ENCODE measurements at places on chromosomes 12 and 14.

DNA sequence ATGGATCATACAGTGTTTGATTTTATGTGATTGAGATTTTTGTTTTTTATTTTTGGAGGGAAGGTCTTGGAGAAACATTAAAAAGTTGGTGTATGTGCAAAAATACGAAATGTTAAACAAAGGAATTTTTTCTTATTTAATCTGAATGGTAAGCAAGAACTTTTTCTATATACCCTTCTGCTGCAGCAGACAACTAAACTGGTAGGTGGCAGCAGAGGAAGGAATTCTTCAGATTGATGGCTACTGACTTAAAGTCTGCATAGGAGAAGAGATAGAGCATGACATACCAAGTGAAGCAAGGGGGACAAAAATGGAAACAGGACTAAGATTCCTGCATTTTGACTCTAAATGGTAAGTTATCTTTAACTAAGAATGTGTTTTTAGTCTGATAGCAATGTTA lies 42.0 kb upstream of the A2ML1 start:
- DNase-seq, result peak; percentile 22

DNA sequence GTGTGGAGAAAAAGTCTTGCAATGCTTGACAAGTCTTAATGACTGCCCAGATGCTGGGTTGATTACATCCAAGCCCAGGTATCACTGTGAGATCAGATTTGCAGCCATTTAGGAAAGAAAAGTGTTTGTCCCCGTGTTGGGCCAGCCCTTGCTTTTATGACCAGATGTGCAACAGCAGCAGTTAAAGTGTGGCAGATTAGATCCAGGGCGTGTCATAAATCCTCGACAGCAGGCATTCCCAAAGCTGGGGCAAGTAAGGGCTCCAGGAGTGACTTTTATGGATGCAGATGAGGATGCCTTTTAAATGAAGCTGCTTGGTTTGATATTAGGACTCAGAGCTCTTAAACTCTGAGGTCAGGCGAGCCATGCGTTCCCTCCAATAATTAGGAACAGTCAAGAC lies 1.7 kb downstream of the SMOC1 start:
- no peak for DNase-seq

DNA sequence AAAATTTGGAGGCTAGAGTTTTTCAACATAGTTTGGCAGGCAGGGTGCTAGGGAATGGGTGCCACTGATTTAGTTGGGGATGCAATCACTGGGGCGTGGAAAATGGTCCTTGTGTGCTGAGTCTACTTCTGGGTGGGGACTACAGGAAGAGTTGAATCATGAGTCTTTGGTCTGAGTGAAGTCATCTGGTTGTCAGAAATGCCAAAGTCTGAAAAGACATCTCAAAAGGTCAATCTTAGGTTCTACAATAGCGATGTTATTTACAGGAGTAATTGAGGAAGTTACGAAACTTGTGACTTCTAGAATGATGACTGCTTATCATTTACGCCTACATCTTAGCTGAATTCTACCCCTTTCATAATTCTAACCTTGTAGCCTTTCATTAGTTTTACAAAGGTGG lies 209.1 kb downstream of the NUBPL start:
- DNase-seq, result peak; percentile 41

GRCh38 chr14:56494167-56494566 lies 85.4 kb upstream of the TMEM260 start:
- DNase-seq, result no peak

GRCh38 chr12:49098035-49098451 lies 3.4 kb upstream of the DHH start:
- peak; percentile 41 for DNase-seq

- DNase-seq, result no peak
Observed at GRCh38 chr14:42556551-42556950, 949.9 kb downstream of the LRFN5 start.

DNA sequence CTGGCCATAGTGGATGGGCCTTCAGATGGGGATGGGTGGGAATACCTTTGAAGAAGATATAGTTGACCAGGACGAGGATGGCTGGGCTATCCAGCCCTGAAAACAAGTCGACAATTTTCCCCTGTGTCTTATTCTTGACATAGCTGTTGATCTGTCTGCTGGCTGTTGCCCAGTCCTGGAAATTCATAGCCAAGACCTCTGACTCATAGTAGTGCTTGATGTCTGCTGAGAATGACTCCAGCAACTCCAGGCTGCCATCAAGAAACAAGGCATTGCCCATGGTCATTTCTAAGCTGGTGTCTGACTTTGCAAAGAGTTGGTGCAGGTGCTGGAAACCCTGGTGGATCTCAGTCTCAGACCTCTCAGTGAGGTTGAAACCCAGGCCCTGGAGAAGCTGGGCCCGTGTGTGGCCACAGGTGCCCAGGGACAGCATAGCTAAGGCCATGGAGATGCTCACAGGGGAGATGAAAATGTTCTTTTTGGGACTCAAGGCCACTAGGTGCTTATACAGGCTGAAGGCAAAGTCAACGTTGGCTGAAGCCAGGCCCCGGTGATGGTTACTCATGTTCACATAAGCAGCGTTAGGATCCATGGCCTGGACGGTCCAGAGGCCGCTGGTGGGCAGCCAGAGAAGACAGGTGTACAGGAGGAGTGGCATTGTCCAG lies 9.0 kb downstream of the SERPINA6 start:
- DNase-seq, result peak; percentile 43

- peak; percentile 88 for DNase-seq
Observed at GRCh38 chr14:105480807-105481801, 5.6 kb upstream of the CRIP1 start.

DNA sequence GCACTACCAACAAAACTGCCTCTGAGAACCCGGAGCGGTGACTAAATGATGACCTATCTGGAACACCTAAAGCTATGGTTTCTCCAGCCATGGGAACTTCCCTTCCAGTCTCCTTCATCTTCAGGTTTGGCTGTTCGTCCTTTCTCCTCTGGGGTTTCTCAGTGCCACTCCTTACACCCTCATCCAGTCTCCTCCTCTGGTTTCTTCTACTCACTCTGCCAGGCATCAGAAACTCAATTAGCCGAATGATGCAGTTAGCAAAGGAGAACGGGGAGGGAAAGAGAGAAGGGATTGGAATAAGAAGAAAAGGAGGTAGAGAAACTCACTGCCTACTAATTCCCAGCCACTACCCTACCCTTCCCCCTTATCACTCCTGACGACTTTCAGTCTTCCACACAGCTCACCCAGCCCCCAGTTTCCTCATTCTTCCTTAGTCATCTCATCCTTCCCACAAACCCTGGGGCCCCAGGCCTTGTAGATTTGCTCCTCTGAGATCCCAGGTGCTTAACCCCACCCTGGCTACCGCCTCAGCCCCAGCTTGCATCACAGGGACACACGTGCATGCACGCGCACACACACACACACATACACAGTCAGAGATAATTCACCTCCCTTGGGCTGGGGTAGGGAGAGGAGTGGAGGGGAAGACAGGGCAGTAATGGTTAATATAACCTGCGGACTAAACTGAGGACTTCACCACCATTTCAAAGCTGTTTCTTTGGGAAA lies 13.0 kb downstream of the FGD6 start:
- peak; percentile 99 for DNase-seq

- peak; percentile 7 for DNase-seq
Observed at GRCh38 chr12:132413931-132414588, 75.9 kb upstream of the FBRSL1 start.

GRCh38 chr12:38761111-38761510 lies 144.3 kb downstream of the CPNE8 start:
- DNase-seq, result no peak

- no peak for DNase-seq
Observed at GRCh38 chr12:54415221-54415929, 3.7 kb downstream of the ITGA5 start.

GRCh38 chr14:22668417-22668816 lies 24.3 kb upstream of the OR6J1 start:
- DNase-seq, result peak; percentile 15

- no peak for DNase-seq
Observed at GRCh38 chr14:78319887-78320635, 149.9 kb downstream of the NRXN3 start.

DNA sequence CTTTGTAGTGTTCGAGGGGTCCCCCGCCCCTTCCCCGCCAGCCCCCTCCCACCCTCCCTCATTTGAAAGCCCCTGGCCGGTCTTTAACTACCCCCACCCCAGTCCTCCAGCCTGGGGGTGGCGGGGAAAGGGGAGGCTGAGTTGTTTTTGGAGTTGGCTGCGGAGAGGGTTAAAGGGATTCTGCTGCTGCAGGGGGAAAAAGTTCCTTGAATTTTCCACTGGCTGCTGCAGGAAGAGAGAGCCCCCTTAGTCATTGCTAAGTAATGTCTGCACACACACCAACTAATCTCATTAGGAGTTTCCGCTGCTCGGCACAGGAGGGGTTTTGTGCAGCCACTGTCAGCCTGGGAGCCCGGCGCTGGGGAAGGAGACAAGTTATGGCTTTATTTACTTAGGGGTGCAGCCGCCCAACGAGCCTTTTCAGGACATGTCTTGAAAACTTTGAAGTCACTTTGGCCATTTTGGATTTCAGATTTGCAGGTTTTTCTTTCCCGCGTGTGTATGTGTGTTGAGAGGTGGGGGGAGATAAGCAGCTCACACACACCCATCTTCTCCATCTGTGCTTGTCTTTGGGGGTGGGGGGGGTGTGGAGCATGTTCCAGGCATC lies 1.8 kb downstream of the ELK3 start:
- peak; percentile 86 for DNase-seq

DNA sequence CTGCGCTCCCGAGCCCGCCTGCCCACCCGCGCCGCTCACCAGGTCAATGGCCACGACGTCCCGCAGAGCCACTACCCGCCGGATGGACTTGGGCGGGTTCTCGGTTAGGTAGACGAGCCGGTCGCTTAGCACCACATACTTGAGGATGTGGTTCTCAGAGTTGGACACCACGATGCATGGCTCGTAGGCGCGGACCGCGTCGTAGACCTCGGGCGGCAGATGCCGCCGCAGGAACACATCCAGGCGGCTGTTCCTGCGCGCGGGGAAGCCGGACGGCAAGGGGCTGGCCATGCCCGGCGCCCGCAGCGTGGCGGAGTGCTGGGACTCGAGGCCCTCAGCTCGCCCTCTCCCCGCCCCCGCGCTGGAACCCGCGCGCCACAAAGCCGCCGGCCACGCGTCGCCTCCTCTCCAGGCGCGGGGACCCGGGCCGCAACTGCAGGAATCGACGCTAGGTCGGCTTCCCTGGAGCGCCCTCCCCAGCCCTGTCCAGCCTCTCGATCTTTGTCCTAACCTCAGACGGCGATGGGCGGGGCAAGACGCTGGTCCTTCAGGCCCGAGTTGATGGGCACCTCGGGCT lies at the start of gene C12orf56:
TSS of gene C12orf56 (minus strand) at position 484 of the 577 bp plus-strand sequence. CDS start at position 291, 193 bp downstream.
- peak; percentile 35 for DNase-seq

- DNase-seq, result peak; percentile 99
Observed at GRCh38 chr12:65649126-65649525, 175.2 kb upstream of the HMGA2 start.

GRCh38 chr12:57242691-57243454 lies 8.1 kb downstream of the STAC3 start:
- DNase-seq, result peak; percentile 57

- DNase-seq, result no peak
Observed at GRCh38 chr12:124097701-124098100, 124.7 kb downstream of the ZNF664 start.

DNA sequence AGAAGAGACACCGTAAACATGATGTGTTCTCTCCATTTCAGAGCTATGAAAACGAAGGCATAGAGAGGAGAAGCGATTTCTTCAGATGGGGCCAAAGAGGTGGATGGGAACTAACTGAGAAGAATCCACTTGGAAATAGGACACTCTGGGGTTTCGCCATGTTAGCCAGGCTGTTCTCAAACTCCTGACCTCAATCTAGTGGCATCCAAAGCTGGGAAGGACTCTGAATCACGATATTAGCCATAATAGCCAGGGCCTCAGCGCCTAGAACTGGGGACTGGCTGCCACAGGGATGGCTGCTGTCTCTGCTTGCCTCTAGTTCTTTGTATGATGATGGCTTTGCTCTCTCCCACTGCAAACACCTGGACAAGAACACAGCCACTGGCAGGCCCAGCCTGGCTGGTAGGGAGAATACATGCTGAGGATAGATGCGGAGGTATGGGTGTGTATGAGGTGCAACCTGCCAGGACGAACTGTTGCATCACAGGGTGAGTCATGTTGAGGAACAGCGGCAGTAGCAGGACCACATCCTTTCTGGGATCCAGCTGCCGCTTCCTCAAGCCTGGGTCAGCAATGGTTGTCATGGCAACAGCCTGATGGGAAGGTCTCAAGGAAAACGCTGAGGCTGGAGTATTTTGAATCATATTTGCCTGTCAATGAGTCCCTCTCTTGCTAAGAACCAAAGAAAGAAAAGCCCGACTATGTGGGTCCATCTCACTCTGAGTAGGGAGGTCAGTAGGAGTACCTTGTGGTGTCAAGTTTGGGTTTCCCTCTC lies 31.1 kb downstream of the CCDC177 start:
- peak; percentile 94 for DNase-seq

GRCh38 chr14:105173901-105174894 lies 5.6 kb upstream of the JAG2 start:
- no peak for DNase-seq
